Endothelial cell of umbilical vein (primary cell): ENCODE measurements at places on chromosomes 7 and 10. TPM values are rescaled to one million over a fixed set of nuclear protein-coding genes. Genes with fewer than 3 reads are reported as not detected.

The SAP25 gene
- 2.4 and 3.2 TPM in 2 replicates for total RNA-seq

The PTN gene
- total RNA-seq: not detected in 2 replicates

DNA sequence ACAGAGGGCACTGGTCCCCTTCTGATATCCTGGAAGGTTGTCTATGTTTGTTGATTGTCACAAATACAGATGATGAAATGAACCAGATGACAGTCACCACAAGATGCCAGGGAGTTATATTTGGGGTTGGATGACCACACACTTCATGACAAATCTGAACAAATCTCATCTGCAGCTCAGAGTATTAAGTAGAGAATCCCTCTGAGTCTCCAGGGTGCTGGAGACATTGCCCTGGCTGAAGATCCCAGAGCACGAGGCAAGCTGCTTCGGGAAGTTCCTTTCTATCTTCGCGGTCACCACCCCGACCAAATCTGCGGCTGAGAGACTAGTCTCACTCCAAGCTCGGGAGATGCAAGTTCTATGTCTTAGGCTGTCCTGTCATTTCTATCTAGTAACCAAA lies 9.0 kb downstream of the DENND2A start:
- DNase-seq: no peak

DNA sequence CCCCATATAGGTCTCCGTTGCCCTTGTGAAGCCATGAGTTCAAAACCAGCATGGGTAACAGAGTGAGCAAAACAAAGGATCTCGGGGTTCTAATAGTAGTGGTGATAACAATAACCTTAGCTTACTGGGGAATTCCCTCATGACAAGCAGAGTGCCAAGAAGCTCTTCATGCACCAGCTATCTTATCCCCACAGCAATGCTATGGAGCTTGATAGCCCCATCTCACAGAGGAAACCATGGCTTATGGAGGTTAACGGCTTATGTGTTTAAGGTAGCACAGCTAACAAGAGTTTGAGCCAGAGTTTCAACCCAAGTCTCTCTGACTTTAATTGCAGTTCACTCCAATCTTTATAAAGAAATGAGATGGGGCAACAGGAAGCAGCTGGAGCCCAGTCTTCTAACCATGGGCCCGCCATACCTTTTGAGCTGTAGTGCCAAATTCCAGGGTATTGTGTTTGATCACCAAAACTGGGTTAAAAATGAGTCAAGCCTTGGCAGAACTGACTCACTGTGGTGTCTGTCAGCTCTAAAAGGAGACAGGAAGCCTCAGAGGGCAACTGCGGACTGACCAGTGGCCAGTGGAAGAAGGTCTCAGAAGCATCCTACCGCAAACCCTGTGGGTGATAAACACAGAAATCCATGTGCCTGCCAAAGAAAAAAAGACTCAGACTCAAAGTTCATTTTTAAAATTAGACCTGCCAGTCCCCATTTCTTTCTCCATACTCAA lies 16.5 kb upstream of the PLAU start:
- DNase-seq: peak; percentile 90

DNA sequence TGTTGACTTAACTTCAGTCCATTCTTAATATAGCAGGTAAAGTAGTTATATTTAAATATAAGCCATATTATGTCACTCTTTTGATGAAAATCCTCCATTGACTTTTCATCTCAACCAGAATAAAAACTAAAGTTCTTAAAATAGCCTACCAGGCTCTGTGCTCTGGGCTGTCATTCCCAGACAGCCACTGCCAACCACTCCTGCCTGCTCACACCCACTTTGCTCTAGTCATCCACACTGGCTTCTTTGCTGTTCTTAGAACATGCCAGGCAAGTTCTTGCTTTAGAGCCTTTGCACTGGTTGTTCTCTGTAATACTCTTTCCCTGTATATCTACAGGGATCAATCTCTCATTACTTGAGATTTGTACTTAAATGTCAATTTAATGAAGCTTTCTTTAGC lies 80.6 kb downstream of the ZEB1 start:
- no peak for DNase-seq

GRCh38 chr7:24801883-24802282 lies 44.6 kb upstream of the GSDME start:
- no peak for DNase-seq

- DNase-seq: no peak
These were observed 209.6 kb downstream of the KIAA1217 start for GRCh38 chr10:24418532-24418931.

DNA sequence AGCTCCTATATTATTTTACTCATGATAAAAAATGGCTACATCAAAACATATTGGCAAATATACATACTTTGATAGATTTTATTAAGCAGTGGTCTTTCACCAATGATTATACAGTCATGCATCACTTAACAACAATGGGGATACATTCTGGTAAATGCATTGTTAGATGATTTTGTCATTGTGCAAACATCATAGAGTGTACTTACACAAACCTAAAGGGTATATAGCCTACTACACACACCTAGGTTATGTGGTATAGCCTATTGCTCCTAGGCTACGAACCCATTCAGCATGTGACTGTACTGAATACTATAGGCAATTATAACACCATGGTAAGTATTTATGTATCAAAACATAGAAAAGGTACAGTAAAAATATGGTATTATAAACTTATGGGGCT lies 98.9 kb upstream of the IL6 start:
- DNase-seq: no peak

DNA sequence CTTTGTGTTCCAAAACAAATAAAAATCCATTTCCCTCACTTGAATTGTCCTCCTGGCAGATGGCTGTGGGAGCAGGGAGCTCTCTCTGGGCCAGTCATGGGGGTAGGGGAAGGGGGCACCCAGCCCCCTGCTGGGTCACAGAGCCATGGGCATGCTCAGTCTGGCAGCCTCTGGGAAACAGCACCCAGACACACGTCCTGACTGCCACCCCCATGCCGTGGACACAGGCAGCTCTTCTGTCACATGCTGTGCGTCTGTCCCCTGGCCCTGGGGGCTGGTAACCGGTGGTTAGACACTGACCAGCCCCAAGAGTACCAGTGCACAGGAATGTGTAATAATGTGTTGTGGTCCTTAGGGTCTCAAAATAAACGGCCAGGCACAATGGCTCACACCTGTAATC lies 47.0 kb downstream of the RASGEF1A start:
- DNase-seq: no peak

- no peak for DNase-seq
These were observed 625.3 kb downstream of the CNTNAP2 start for GRCh38 chr7:146741911-146742310.

GRCh38 chr7:157634401-157635147 lies 297.8 kb downstream of the DNAJB6 start:
- no peak for DNase-seq

DNA sequence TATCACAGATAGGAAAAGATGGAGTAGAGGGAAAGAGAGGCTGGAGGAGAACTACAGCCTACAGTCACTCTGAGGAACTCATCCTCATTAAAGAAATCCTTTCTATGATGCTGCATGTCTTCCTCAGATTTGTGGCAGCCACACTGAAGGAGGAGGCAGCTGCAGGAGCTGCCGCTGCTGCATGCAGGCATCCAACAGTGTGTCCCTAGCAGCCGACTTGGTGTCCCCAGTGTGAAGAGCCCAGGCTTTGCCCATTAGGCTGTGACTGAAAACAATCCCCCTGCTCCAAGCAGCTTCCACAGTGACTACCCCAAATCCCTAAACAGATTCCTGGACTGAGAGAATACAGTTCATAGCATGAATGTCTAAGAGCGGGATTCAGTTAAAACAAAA lies 23.1 kb downstream of the SKIDA1 start:
- no peak for DNase-seq

DNA sequence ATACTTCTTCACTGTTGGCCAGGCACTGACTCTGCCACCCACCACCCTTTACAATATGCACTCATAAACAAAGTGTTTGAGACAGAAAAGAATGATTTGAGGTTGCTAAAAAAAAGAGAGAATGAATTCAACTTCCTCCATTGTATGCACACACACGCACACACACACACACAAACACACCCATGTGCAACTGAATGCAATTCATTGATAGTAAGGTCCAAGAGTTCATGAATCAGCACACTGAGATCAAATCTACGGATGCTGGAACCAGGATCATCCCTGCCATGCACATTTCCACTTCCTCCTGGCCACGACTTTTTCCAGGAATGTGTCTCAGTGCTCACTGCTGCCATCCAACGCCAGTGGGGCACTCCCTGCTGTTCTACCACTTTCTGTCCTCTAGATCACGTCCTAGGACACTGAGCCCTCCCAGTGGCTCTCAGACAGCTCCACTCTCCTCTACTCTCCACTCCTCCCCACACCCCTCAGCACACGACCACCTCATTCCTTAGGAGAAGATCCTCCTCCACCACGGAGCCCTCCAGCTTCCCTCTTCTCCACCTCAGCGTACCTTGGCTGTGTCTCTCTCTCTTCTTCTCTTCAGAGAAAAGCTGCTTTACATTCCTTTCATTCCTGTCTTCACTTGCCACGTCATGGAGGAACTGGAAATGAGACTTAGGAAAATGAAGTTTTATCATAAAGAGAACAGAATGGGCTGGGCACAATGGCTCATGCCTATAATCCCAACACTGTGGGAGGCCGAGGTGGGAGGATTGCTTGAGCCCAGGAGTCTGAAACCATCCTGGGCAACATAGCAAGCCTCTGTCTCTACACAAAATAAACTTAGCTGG lies 12.0 kb upstream of the TMEM213 start:
- DNase-seq: no peak
